ENCODE measurements at places on chromosomes 13 and 19.

DNA sequence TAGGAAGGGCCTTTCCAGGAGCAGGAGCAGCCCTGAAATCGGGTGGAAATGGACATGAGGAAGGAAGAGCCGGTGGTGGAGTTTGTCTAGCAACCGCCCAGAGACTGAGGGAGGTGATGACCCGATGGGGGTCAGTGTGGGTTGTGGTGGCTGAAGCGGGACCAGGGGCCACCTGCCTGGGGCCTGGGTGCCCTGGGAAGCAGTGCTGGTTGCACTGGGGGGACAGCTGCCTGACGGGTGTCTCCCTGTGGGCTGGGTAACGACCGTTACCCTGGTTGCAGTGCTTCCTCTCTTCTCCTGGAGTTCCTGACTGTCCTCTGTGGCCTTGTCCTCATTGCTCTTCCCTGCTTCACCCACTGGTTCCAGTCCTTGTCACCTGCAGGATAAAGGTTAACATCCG, 13.0 kb downstream of the ZNF536 start:
- DNase-seq: no peak

- no peak for DNase-seq
Observed at GRCh38 chr13:94667190-94667589, 45.2 kb downstream of the SOX21 start.

GRCh38 chr19:48793271-48793670, 17.6 kb downstream of the BCAT2 start:
- no peak for DNase-seq

GRCh38 chr13:113759525-113760137, 605 bp downstream of the TMEM255B start:
- no peak for DNase-seq

GRCh38 chr13:77720988-77721387, 23.5 kb downstream of the SLAIN1 start:
- no peak for DNase-seq

- no peak for DNase-seq
Observed at GRCh38 chr13:27534981-27535380, 84.6 kb upstream of the MTIF3 start.

DNA sequence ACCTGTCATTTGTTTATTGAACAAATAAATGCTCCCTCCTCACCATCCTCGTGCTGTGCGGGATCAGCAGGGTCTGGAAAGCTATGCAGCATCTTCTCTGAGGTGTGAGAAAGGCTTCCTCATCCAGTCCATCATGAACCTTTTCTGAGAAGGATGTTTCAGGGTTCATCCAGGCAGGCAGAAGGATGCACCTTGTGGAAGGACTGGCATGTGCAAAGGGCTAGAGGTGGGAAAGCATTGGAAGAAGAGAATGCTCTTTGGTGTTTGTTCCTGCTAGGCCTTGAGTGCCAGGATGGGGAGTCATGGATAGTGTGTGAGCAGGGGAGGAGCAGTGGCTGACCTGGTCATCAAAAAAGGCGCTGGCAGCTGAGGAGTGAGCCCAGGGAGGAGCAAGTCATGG, 6.6 kb downstream of the PALM start:
- DNase-seq: no peak

DNA sequence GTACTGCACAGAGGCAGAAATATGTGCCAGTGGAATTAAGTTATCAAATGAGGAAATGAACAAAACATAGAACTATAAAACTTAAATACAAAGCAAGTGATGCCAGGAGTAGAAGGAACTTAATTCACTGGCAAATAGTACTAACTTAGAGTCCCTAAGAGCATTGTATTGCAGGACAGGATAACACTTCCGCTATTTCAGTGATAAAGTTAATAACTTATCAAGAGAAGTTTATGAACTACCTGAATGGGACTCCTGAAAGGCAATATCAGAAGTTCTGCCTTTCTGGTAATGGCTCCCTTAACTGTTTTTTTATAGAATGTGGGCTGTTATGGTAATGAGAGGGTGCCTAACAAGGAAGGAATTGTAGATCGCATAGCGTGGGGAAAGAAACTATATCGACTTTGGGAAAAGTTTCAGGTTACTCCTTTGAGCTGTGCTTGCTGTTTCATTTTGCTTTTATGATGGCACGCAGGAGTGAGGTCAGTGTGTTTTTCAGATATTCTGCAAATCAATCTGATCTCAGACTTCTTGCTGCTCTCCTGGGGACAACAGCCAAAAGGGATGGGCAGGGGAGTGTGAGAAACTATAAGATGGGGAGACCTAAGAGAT, 95.3 kb upstream of the MLNR start:
- no peak for DNase-seq

- no peak for DNase-seq
Observed at GRCh38 chr19:23542562-23542961, 144.4 kb downstream of the ZNF675 start.

GRCh38 chr19:18833141-18833476, 1.4 kb downstream of the UPF1 start:
- DNase-seq: no peak

GRCh38 chr13:75226092-75226491, 255.9 kb downstream of the TBC1D4 start:
- no peak for DNase-seq

DNA sequence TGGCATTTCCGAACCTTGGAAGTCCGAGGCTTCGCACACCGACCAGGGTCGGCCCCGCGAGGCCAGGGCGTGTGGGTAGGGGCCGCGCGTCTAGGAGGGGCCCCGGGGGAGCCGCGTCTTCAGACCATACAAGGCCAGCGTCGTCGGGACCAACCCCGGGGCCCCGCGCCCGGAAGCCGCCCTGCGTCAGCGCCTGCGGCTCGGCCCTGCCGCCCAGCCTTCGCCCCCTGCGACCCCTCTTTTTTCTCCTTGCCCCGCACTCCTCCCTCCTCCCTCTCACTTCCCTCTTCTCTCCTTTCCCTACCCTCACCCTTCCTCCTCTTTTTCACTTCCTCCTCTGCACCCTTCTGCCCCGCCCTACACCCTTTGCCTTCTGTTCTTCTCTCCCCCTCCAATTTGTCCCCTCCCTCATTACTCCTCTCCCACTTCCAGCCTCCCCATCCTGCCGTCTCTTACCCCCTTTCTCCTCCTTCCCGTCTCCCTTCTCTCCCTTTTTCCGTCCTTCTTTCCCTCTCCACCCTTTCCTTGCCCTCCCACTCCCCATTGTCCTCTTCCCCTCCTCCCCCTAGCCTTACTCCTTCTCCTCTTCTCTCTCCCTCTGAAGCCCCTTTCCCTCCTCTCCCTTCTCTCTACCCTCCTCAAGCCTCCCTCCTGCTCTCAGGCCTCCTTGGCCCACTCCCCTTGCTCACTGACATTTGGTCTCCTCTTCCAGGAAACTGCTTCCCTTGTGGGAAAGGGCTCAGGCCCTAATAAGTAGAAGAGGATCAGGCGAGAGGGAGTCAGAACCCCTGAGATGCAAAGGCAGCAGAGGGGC, 2.2 kb upstream of the PLEKHG2 start:
- DNase-seq: peak; percentile 16

DNA sequence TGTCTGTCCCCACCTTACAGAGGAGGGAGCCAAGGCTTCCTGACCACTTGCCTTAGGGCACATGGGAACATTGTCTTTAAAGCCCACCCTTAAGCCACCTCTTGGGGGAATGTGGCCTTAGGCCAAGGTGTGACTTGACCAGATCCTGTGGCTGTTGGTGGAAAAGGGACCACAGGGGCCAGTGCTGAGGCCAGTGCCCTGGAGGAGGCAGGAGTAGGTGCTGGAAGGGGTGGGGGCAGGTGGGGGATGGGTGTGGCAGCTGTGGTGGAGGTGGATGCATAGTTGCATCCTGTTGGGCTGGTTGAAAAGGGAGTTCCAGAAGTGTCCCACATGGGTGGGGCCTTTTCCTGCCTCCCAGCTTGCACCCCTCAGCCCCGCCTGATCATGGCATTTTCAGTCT, 44.8 kb downstream of the DNM2 start:
- DNase-seq: no peak

- no peak for DNase-seq
Observed at GRCh38 chr13:21342699-21343442, 116.2 kb downstream of the ZDHHC20 start.

- DNase-seq: no peak
Observed at GRCh38 chr19:50854636-50855410, at the start of gene KLK3. Gene KLK3, plus strand, starts transcription at chr19:50854915. Its CDS starts 41 bp downstream, at chr19:50854956.

DNA sequence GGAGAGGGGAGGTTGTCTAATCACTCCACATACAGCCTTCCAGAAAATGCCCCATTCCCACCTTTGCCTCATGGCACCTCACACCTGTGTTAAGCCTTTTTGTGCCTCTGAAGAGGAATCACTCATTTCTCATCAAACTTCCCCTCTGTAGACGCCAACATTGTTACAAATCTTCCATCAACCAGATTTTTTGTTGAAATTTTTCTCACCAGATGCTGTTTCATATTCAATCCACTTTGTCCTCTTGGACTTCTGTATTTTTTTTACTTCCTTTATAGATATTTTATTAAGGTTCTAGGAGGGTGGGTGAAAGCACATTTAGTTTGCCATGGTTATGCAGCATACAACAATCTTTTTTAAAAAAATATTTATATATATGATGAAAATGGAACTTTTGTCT, 74.0 kb downstream of the RUBCNL start:
- DNase-seq: no peak
